Stimulated activated CD8-positive, alpha-beta memory T cell treated with anti-CD3 and anti-CD28 coated beads, Interleukin-7, amount 100 ng/mL, for 1 hour (primary cell): ENCODE measurements at places on chromosomes 2 and 18.

DNA sequence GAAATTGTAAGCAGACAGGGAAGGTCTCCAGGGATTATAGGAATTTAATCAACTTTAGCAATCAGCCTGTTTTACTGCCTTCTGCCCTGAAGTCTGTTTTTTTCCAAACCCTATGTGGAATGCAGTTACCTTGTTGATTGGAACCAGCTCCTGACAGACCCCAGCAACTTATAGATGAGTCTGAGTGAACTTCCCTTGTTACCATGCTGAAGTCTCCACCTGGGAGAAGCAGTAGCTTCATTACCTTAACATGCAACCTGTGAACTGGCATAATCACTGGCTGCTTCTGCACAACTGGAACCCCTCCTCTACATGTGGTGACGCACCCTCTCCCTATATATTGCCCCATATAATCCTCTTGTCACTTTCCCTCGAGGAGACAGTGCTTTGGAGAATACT lies 226.3 kb upstream of the SPOPL start:
- DNase-seq = no peak

DNA sequence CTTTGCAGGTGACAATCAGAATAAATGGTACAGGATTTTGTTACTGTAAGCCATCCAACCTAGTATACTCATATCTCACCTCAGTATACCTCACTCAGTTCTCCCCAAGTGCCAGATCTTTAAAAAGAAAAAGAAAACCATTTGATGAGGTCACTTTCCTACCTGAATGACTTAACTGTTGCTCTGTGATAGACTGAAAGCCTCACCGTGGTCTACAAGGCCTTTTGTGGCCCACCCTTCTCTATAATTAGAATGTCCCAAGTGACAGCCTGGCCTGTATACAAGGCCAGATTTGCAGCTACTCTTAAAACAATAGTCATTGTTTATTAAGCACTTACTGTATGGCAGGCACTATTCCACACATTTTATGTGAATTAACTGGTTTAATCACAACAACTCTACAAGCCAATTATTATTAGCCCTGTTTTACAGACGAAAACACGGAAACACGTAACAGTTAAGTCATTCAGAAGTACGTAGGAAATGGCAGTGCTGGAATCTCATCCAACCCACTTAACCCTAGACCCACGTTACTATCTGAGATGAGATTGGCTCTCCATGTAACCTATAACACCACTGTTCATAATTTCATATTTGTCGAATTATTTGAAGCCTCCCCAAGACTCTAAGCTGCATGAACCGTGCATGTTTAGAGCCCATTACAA lies 28.3 kb downstream of the PKP4 start:
- DNase-seq = no peak

DNA sequence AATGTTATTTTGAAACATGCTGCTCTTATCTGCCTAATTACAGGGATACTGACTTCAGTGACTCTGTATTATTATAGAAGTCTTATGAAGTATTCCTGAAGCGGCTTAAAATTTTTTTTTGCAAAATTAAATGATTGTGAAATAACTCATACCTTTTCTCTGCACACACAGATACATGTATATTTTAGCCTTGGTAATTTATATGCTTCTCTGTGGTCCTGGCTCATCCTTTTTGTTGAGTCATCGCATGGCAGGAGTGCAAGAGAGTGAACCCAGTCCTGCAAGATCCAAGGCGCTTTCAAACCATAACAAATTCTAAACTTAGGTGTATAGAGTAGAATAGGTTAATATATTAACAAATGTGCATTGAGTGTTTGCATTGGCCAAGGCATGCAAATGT lies 8.6 kb downstream of the CCNT2 start:
- DNase-seq = no peak

DNA sequence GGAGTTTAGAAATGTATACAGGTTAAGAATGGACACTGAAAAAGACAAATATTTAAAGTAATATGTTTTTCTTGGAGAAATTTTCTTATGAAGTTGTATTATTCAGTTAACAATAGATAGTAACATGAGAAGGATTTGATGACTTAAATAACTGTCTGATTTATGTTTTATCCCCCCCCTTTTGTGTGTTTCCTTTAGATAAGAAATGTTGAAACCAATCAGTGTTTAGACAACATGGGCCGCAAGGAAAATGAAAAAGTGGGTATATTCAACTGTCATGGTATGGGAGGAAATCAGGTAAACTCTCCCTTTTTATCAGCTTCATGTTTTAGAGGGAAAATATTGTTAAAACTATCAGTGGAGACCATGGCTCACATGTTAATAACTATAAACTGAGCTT lies 289.7 kb upstream of the KCNJ3 start:
- no peak for DNase-seq

DNA sequence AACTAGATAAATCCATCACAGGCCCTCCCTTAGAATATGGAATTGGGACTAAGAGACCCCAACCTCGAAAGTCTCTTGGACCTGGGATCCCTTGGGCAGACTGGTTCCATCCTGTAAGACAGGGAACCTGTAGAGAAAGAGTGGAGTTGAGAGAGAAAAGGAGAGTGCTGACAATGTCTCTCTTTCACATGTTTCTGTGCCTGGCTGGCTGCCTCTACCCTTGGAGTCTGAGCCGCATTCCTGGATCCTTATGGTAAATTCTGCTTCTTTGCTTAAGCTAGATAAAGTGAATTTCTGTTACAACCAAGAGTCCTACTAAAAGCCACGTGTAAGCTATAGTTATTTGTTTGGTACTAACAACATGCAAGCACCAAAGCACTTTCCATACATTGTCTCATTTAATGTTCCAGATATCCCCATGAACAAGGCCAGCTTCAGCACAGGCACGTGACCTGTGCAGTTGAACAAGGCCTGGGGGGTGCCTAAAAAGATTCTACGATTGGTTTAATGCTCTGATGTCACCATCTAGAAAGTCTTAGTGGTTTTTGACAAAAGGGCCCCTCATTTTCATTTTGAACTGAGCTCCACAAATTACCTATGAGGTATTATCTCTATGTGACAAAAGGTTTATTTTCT lies 2.1 kb upstream of the PUM2 start:
- DNase-seq = no peak

- no peak for DNase-seq
Measured at GRCh38 chr2:234747032-234747431, 204.8 kb upstream of the SH3BP4 start.

DNA sequence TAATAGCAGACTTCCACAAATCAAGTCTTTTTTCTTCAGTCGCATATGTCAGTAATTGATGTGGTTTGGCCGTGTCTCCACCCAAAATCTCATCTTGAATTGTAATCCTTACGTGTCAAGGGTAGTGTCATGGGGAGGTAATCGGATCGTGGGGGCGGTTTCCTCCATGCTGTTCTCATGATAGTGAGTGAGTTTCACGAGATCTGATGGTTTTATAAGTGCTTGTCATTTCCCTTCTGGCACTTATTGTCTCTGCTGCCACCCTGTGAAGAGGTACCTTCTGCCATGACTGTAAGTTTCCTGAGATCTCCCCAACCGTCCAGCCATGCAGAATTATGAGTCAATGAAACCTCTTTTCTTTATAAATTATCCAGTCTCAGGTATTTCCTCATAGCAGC lies 478.8 kb downstream of the PTPRM start:
- DNase-seq = no peak

GRCh38 chr18:13446610-13447461 lies 228.3 kb downstream of the LDLRAD4 start:
- no peak for DNase-seq

GRCh38 chr2:241482126-241482955 lies 26.0 kb downstream of the STK25 start:
- DNase-seq = no peak

DNA sequence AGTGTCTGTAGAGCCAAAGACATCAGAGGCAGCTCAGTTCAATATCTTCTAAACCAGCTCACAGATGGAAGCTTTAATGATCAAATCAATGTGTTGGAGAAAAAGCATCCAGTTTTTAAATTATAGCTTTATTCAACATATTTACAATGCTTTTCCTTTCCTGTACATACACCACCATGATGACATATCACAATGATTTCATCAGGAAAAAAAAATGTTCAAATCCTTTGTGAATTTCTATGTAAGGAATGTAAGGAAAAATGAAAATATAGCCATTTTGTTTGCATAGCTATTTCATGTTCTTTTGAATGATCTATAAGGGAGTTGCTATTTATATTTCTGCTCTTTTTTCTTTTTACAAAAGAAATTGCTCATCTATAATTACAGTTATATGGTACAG lies 134.7 kb upstream of the CDH20 start:
- no peak for DNase-seq

GRCh38 chr2:57796527-57796926 lies 250.1 kb upstream of the VRK2 start:
- no peak for DNase-seq

DNA sequence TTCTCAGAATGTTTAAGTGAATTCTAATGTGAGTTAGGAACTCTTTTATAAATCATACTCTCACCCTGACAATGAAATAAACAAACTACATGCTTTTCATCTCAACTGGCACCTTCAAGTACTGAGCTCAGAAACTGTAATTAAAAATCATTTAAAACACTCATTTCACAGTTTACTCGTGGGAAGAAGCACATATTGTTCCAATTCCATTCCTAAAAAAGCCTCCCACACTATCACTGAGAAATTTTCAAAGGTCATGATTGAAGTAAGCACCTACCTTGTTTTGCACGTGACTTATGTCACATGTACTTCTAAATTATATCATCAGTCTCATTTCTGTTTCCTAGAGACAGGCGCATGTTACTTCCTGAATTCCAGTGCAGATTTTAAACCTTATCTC lies 678.1 kb upstream of the SLC8A1 start:
- no peak for DNase-seq

DNA sequence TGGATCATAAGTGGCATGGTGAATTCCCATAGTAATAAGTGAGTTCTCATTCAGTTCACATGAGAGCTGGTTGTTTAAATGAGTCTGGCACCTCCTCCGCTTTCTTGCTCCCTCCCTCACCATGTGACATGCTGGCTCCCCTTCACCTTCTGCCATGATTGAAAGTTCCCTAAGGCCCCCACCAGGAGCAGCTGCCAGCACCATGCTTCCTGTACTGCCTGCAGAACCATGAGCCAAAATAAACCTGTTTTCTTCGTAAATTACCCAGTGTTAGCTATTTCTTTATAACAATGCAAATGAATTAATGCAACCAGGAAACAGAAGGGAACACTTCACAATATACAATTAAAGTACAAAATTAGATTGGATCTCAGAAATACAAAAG lies 257.0 kb downstream of the MREG start:
- DNase-seq = no peak

GRCh38 chr2:157194097-157194688 lies 63.3 kb upstream of the GALNT5 start:
- DNase-seq = no peak

DNA sequence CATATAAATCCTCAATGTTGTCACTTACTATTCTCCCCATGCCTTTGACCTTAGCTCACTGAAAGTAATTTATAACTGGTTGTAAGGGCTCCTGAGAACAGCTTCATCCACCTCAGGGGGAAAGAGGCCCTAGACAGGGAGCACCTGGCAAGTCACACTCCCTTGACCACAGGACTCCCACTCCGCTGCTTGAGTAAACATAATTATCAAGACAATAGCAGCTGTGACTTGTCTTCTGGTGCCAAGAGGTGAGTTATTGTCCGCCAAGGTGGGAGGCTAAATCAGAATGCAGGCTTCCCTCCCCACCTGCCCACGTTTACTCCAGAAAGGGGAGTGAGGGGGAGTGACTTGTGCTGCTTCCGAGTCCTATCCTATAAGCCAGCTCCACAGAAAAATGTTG lies 230.6 kb upstream of the LRATD1 start:
- DNase-seq = no peak

DNA sequence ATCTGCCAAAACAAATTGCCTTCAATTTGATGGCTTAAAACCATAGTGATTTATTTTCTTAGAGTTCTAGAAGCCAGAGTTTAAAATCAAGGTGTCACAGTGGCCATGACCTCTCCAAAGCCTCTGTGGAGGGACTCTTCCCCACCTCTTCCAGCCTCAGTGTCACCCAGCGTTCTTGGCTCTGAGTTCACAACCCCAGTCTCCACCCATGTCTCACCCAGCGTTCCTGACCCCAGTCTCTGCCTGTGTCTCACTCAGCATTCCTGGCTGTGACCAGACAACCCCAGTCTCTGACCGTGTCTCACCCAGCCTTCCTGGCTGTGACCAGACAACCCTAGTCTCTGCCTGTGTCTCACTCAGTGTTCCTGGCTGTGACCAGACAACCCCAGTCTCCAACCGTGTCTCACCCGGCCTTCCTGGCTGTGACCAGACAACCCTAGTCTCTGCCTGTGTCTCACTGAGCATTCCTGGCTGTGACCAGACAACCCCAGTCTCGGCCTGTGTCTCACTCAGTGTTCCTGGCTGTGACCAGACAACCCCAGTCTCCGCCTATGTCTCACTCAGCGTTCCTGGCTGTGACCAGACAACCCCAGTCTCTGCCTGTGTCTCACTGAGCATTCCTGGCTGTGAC lies 299.3 kb downstream of the GALR1 start:
- DNase-seq = no peak

- DNase-seq = no peak
Measured at GRCh38 chr2:150571121-150571520, 83.7 kb upstream of the RND3 start.

- DNase-seq = no peak
Measured at GRCh38 chr2:123448801-123449200, 576.3 kb upstream of the CNTNAP5 start.
